ENCODE measurements at places on chromosomes 6 and 20. TPM values are rescaled to one million over a fixed set of nuclear protein-coding genes. Genes with fewer than 3 reads are reported as not detected.

DNA sequence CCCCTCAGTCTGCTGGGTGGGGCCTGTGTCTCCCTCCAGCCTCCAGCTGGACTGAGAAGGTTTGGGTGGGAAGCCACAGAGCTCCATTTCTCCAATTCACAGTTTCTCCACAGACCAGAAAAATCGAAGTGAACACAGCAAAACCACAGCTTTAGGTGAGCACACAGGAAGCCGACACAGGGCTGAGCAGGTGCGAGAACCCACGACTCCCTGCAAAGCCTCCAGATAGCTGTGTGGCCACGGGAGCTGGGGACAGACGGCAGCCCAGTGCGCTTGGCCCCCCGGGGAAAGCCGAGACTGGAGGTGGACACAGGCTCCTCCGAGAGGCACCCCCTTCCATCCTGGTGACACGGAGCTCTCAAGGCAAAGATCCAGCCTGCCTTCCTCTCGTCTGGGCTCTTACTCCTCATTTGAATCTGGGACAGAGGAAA is 29.0 kb upstream of the MPC1 start:
- no peak for DNase-seq

GRCh38 chr20:32466739-32467505 is 108.8 kb downstream of the ASXL1 start:
- no peak for DNase-seq

- DNase-seq = no peak
Observed at GRCh38 chr20:61373956-61374545, 122.0 kb downstream of the CDH4 start.

- no peak for DNase-seq
Observed at GRCh38 chr6:149852180-149852579, 12.0 kb downstream of the LRP11 start.

DNA sequence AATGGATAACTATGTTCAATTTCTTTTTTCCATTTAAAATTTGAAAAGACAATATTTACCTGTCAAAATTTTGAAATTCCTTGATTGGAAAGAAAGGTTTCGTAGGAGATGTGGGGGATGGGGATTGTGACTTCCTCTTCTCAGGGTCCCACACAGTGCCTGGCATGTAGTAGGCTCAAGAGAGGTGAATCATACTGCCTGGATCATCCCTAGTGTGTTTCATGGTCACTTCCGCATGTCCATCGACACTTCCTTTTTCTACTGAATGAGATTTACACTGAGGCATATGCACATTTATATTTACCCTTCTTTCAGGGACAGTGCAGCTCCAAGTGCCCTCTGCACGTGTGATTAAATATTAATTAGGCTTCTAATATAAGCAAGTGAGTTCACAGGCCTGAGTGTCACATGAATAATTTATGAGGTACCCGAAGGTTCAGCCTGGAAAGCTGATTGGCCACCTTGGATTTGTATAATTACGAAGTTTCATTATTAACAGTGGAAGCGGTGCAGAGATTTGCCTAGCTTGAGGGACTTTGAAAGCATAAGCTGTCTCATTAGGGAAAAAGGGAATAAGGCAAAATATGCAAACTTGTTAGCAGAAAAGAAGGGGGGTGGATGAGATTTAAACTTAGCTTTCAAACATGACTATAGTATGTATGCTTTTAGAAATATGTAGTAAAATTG is 177.5 kb upstream of the MMS22L start:
- no peak for DNase-seq

Gene ANGPT4
- total RNA-seq = 4.2 TPM

Gene TNF
- total RNA-seq = 0.39 TPM

Gene DEK
- 101 TPM for total RNA-seq

Gene ENTPD6
- total RNA-seq = 37.5 TPM

Gene FOXA2
- not detected for total RNA-seq

Gene TRAPPC3L
- not detected for total RNA-seq

Gene PTCRA
- not detected for total RNA-seq

Gene SPDEF
- total RNA-seq = 9.1 TPM

Data from lower leg skin (tissue), 4 donors.